ENCODE measurements at places on chromosomes 4 and X.

GRCh38 chr4:32775049-32775448 lies 2054.9 kb downstream of the PCDH7 start:
- no peak for DNase-seq

DNA sequence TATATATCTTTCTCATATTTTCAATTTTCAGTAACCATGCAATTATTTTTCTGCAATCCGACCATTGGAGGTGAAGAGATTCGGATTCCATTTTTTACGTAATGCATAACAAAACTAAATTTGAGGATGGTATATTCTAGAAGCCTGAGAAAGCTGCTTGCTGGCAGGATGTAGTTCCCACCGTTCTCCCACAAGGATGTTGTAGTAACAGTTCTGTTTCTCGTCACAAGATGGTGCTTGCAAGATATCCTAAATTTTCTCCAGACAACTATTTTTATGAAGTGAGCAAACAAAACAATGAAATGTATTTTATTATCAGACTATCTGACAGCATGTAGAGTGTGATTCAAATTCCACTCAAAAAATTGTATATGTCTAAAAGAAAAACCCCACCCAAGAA lies 10.7 kb downstream of the PWWP3B start:
- no peak for DNase-seq

GRCh38 chr4:150817804-150818528 lies 197.1 kb downstream of the LRBA start:
- no peak for DNase-seq

DNA sequence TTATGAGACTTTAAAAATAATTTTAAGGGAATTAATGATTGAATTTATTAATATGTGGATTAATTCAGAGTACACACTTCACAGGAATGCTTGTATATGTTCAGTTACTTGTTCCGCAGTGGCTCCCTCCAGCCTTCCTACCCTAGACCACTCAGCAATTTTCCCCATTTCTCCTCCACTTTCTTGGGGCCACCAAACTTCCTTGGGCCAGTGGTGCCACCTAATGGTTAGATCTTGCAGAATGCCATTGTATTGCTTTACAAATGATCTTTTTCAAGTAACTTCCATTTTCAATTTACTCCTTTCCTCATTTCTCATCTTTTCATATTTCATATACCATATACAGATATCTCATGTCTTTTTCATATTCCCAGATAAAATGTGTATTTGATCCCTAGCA lies 3.6 kb upstream of the RNF175 start:
- no peak for DNase-seq

DNA sequence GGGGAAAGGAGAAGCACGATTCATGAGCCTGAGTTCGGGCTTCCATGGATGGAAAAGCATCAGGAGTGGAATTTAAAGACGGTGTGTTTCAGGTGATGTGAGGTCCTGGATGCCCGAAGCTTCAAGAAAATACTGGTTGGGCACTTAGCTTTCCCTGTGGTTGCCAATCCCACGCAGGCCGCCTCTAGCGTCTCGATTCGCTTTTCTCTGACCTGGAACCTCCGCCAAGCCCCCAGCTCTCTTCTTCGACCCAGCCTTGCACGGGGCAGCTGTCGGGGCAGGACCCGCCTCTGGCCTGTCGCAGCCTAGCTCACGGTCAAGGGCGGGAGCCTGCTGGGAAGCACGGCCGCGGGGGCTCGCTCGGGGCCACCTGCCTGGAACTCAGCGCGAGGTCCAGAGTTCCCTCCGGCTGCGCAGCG lies 308 bp upstream of the TLR2 start:
- no peak for DNase-seq

DNA sequence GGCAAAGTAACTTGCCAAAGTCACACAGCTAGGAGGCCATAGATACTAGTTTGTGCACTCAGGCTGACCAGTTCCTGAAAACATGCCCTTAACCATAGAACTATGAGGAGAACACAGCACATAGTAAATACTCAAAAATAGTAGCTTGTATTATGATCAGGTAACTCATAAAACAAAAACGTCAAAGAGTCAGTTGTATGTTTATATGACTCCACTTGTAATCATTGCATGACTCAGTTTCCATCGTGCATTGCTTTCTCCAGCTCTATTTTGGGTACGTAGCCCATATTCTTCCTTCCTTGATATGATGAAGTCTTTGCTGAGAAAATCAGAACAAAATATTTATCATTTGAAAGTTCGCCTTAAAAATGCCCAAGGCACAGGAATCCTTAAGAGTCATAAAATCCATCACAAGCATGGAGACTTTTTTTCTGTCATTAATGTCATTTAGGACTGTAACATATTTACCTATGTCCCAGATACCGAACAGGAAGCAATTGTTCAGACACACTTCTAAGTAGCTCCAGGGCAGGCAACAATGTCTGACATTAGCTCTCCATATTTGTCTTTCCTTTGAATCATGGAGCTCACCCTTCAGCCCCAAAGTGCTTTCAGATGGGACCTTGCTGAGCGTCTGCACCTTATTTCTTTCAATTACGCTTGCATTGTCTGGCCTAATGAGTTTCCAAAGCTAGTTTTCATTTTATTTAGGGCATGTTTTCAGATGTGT lies 11.2 kb upstream of the MID1 start:
- DNase-seq = no peak

GRCh38 chr4:47639531-47639930 lies 154.5 kb downstream of the ATP10D start:
- DNase-seq = no peak

GRCh38 chr4:27149541-27150212 lies 289.0 kb downstream of the STIM2 start:
- peak; percentile 41 for DNase-seq

GRCh38 chr4:109094056-109094455 lies 208.4 kb downstream of the COL25A1 start:
- DNase-seq = no peak

- DNase-seq = no peak
Observed at GRCh38 chr4:151809716-151810115, 48.9 kb upstream of the GATB start.

Measured in fibroblast of skin of left quadriceps (primary cell).